Occipital lobe (tissue), 3 donors: ENCODE measurements at places on chromosomes 5 and 9. TPM values are rescaled to one million over a fixed set of nuclear protein-coding genes. Genes with fewer than 3 reads are reported as not detected.

Gene FOXD4L4
- total RNA-seq: 0.78 TPM

DNA sequence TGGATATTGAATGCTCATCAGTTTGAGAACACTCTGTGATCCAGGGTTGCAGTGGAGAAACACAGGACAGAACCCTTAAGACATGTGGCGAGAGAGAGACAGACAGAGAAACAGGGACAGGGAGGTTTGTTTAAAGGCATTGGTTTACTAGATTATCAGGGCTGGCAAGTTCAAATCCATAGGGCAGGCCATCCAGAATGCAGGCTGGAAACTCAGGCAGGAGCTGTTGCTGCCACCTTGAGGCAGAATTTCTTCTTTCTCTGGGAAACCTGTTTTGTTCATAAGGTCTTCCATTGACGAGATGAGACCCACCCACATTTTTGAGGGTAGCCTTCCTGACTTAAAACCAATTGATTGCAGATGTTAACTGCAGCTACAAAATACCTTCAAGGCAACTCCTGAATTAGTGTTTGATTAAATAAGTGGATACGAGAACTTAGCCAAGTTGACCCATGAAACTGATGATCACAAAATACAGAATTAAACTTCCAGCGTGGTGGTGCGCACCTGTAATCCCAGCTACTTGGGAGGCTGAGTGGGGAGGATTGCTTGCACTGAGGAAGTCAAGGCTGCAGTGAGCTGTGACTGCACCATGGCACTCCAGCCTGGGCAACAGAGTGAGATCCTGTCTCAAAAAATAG lies 55.9 kb downstream of the NSUN2 start:
- DNase-seq: no peak

DNA sequence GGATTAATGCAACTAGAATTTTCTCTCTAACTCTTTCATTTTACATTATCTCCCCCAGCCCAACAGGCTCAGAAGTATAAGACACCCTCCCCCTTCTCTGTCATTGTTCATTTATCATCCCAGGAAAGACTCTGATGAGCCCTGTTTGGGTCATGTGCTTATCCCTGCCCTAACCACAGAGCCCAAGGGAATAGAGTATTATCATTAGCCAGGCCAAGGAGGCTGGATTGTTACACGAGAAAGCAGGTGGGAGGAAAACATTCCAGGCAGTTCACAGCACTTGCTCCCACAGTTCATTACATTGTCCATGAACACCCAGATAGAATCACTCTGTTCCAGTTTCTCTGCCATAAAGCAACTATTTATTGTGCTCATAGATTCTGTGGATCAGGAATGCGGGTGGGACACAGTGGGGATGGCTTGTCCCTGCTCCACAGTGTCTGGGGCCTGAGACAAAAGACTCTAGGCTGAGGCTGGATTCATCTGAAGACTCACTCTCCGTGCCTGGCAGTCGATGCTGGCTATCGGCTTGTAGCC lies 59.5 kb upstream of the TMEM215 start:
- DNase-seq: no peak

DNA sequence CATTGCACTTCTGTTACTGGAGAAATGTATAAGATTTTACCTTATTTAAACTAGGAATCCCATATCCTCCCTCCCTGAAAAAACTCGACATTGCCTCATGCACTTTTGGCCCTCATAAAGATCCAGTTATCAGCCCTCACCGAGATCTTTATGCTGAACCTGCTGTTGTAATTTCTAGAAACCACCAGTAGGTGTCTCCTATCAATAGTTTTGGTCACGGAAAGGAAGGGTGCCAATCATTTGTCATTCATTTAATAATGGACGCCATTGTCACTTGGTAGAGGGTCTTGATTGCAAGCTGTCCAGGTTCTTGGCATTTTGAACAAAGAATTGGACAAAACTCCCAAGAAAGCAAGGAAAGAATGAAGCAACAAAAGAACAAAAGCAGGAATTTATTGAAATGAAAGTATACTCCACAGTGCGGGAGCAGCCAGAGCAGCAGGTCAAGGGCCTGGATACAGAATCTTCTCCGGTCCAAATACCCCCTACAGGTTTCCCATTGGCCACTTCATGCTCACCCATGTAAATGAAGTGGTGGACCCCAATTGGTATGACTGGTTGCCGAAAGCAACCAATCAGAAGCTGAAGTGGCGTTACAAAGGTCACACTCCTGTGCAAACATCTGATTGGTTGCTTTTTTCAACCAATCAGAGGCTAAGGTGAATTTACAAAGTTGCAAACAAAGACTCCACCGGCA lies 524.3 kb downstream of the PSAT1 start:
- no peak for DNase-seq

DNA sequence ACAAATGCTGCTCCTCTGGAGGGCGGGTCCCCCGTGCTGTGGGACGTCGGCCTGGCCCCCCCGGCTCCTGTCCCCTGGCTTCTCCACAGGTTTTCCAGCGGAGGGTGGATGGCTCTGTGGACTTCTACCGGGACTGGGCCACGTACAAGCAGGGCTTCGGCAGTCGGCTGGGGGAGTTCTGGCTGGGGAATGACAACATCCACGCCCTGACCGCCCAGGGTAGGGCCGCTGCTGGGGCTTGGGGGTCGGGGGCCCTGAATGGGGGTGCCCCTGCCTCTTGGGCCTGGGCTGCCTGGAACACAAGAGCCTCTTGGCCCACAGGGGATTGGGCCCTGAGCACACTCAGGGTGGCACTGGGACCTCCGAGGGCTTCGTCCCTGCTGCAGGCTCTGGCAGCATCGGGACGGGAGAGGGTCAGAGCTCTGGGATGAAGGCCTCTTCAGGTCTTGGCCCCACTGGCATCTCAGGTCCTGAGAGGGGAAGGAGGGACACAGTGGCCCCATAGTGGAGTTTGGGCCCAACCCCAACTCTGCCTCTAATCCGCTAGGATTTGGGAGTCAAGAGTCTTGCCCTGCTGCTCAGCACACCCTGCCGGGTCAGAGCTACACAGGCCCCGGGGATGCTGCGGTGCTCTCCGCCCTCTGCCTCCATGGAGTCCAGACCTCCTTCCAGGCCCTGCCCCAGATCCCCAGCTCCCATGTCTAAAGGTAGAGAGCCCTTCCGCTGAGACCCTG lies 5.2 kb downstream of the FCN2 start:
- DNase-seq: no peak

GRCh38 chr9:94081435-94081834 lies 2.8 kb upstream of the PTPDC1 start:
- no peak for DNase-seq

DNA sequence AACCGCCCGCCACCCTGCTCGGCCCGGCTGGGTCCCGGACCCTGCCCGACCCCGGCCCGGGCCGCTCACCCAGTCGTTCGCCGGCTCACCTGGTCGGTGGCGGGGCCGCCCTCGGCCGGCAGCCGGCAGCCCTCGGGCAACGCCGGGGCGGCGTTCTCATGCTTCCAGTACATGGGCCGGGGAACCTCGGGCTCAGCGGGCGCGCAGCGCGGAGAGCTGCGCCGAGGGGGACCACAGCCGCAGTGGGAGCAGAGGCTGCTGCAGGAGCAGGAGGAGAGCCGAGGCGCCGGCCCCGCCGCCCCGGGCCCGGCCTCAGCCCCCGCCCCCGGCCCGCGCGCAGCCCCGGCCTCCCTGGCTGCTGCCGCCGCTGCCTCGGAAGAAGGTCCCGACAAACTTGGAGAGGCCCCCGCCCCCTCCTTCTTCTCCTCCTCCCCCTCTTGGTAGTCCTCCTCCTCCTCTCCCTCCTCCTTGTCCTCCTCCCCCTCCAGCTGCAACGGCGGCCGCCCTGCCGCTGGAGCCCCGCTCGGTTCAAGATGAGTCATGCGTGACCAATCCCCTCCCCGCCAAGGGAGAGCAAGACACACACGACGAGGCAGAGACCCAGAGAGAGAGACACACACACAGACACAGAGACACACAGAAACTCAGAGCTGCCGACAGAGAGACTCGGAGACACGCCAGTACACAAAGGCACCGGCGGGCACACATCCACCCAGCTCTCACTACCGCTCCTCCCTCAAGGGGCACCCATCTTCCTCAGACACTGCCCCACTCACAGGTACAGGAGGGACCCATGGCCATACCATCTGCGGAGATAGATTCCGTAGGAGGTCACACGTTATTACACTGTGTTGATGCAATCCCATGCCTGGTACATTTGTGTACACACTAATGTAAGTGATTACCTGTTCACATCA lies at the start of gene LHX6:
Gene LHX6, minus strand, starts transcription at position 390 of the 917 bp plus-strand sequence. Its CDS starts 217 bp downstream, at position 173.
- DNase-seq: no peak

- no peak for DNase-seq
These were observed 199.9 kb downstream of the SNX18 start for GRCh38 chr5:54717459-54717858.

- no peak for DNase-seq
These were observed 28.7 kb upstream of the MYOT start for GRCh38 chr5:137838976-137839375.

DNA sequence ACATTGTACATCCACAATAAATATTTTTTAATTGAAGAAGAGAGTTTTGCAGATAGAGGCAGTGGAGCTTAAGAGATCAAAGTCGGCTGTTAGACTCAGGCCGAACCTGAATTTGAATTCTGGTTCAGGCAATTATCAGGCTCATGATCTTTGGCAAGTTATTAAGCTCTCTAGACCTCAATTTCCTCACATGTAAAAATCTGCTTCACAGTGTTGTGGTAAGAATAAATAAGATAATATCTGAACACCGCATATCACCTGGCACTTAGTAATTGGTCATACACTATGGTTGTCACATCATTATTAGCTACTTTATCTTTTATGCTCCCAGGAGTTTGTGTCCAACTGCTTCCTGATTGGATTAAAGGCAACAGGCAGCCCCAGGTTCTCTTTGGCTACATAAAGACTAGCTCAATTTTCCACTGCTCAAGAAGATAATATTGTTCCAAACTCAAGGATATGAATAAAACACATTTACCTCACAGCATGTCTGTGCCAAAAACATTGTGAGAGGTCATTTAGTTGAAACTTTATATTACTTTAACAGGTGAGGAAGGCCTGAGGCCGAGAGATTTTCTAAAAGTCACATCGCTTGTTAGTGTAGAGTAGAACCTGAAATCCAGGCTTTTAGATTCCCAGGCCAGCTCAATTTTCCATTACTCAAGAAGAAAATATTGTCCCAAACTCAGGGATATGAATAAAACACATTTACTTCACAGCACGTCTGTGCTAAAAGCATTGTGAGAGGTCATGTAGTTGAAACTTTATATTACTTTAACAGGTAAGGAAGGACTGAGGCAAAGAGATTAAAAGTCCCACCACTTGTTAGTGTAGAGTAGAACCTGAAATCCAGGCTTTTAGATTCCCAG lies 289.2 kb upstream of the PTGER4 start:
- DNase-seq: no peak

DNA sequence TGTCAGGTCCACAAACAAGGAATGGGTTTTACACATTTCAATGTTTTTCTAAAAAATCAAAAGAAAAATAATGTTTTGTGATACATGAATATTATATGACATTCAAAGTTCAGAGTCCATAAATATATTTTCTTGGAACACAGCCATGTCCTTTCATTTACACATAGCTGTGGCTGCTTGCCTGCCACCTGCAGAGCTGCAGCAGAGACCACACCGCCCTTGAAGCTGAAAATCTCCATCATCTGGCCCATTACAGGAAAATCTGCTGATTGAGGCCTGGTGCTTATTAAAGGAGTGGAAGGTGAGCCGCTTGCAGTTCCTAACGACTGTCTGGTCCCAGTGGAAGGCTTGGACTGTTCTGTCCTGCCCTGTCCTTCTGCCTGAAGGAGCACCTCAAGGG lies 232.6 kb upstream of the ADAMTS16 start:
- no peak for DNase-seq

DNA sequence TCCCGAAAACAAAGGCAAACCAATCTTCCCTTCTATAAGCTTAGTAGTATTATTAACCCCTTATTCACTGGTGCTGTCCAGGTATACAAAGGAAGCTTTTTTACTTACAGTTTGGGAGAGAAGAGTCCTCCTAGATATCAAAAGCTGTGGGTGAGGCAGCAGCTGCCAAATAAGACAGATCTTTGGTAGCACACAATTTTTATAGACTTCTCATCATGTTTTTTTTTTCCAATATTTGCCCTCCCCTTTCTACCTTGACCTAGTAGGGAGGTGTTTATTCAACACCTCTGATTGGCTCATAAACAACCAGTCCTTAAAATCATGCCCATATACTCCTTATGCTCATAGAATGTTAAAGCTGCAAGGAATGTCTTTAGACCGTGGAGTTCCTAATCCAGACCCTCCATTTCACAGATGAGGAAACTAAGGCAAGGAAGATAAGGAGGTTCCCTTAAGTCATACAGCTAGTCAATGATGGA lies at the start of gene ALDOB:
Gene ALDOB, minus strand, starts transcription at position 174 of the 479 bp plus-strand sequence. CDS start 4,887 bp downstream, outside the sequence.
- no peak for DNase-seq

DNA sequence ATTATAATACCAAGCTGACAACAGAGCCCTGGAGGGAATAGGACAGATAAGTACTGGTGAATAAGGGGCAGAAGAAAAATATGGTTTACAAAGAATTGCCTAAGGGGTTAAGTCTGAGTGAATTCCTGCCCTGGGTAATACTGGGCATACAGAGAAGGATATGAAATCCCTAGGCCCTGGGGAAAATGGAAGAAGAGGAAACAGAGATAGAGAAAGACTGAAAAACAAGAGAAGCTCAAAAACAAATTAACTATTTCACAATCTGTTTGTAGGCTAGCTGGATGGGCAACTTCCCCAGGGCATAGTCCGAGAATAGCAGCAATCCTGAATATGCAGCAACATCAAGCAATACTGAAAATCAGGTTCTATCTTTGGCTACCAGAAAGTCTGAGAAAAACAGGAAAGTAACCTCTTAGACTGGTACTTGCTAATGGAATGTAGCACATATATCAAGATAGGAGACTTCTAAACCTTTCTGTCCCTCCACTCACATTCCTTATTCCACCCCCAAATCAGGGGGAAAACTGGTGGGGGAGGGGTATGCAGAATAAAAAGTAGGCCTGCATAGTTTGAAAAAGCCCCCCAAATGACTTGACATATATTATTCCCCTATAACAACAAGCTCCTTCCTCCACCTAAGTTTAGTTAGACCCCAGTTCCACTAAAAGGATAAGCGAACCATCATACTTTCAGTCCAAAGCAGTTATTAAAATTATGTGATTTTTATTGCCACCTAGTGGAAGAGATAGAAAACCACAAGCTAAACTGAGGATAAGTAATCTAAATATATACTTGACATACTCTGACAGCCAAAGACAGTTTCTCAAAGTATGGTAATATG lies 20.6 kb downstream of the SLC38A9 start:
- no peak for DNase-seq

GRCh38 chr5:76153271-76153670 lies 70.1 kb downstream of the SV2C start:
- no peak for DNase-seq

DNA sequence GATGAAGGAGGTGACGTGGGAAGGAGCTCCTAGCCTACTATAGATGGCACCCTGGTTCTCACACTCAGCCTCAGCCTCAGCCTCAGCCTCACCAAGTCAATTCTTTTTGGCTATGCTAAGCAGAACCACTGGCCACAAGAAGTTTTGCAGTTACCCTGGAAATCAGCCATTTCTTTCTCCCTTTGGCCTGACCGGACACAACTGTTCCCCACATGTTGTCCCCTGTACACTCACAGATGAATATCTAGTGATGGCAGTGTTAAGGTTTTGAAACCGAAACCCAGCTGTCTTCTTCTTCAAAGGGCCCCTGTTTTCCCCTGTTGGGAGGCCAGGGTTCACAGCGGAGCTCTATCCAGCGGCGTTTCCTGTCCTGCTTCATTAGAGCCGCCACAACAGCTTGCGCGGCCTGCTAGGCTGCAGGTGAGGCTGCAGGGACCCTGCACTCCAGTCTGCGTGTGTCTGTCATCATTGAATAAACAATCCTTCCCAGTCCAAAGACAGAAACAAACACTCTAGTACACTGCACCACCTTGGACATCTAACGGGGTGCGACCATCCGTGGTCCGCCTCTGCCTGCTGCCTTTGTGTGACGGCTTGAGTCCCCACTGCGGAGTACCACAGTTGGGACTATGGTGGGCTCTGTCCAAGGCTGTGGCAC lies 250.5 kb downstream of the DENND1A start:
- DNase-seq: no peak
